Epithelial cell of proximal tubule (primary cell): ENCODE measurements at places on chromosomes 12 and 14.

- peak; percentile 94 for DNase-seq
These were observed 13.0 kb upstream of the MFAP5 start for GRCh38 chr12:8675591-8676036.

DNA sequence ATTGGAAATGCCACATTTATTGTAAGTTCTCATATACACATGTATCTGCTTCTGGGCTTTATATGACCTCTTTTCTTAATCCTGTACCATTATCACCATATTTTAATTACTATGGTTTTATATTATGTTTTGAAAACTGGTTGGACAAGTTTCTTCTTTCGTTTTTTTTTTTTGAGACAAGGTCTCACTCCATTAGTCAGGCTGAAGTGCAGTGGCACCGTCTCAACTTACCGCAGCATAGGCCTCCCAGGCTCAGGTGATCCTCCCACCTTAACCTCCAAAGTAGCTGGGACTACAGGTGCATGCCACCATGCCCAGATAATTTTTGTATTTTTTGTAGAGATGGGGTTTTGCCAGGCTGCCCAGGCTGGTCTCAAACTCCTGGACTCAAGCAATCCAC is 44.6 kb downstream of the GALNT4 start:
- no peak for DNase-seq

DNA sequence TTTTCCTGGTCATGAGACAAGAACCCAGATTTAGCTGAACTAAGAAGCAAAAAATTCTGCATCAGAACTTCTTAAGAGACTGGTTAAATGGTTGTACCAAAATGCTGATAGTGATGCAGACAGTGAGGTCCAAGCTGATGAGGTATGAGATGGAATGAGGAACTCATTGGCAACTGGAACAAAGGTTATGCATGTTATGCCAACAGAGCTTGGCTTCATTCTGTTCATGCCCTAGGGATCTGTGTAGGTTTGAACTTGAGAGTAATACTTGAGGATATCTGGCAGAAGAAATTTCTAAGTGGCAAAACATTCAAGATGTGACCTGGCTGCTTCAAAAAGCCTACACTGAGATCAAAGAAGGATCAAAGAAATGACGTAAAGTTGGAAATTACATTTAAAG is 398.0 kb downstream of the FSCB start:
- DNase-seq, result no peak

DNA sequence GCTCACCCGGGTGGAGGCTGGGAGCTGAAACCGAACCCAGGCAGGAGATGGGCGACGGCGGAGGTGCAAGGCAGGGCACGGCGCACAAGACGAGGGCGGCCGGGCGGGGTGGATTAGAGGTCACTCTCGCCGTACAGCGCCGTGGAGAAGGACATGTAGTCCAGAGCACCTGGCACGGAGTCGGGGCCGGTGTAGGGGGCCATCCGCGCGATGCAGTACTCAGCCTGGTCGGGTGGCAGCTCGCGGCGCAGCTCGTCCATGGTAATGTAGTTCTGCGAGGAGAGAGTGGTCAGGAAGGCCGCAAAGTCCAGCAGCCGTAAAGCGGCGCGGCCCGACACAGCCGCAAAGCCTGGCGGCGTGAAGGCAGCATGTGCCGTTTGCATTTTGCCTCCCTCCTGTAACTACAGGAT is 81.9 kb upstream of the ZFP36L1 start:
- DNase-seq, result no peak

DNA sequence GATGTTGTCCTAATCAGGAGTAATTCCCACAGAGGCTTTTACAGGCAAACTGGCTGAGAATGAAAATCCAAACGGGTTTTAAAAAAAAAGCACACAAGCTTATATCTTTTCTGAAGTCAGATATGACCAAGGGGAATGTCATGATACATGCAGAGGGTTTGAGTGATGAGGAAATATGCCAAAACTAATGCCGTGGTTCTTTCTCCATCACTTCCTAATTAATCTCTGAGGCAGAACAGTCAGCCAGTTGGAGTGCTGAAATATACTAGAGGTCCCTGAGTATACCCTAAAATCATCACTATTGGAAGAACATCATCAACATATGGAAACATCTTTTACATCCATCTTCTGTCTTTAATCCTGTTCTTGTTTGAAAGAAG is 160.8 kb upstream of the FAR2 start:
- no peak for DNase-seq

GRCh38 chr12:125634813-125635212 is 569.6 kb downstream of the AACS start:
- DNase-seq, result no peak

DNA sequence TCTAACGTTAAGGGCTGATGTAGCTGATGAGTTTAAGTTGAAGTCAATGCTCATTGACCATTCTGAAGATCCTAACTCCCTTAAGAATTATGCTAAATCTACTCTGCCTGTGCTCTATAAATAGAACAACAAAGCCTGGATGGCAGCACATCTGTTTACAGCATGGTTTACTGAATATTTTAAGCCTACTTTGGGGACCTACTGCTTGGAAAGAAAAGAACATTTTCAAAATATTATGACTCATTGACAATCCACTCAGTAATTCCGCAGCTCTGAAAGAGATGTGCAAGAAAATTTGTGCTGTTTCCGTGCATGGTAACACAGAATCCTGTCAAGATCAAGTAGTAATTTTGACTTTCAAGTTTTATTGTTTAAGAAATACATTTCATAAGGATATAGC is 35.0 kb upstream of the NAV3 start:
- no peak for DNase-seq

- no peak for DNase-seq
These were observed 138.9 kb downstream of the TSPAN9 start for GRCh38 chr12:3216097-3216496.

GRCh38 chr12:124720681-124721500 is 142.8 kb downstream of the SCARB1 start:
- DNase-seq, result peak; percentile 82

DNA sequence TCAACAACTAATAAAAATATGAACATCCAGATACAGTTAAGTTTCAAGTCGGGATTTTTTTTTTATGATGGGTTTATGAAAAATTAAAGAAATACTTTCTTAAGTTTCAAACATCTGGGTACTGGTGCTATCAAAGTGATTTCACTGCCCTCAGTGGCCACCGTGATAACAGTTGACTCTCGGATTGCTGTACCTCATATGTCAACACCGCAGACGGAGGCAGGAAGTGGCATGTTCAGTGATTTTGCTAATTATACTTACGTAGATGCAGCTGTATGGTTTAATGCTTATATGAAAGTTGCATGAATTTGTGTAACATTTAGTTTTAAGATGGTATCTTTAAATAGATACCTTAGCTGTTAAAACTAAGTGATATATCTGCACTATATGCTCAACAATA is 20.8 kb upstream of the FBLN5 start:
- no peak for DNase-seq

GRCh38 chr12:111216387-111217159 is 152.3 kb downstream of the PHETA1 start:
- no peak for DNase-seq

GRCh38 chr14:53391631-53392285 is 238.6 kb upstream of the DDHD1 start:
- DNase-seq, result peak; percentile 23

DNA sequence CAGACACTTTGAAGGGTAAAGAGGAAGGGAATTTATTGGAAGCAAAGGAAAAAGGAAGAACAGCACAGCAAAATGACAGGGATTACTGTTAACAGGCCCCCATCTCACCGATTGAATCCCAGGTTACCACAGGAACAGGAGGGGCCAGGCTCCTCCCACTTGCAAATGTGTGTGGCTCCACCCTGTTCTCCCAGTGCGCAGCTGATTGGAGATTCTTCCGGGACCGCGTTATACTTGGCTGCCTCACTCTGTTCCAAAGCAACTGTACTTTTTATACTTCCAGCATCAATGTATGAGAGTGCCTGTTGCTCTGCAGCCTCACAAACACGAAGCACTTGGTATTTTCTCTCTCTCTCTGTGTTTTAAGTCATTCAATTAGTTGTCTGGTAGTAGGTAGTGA is 273.6 kb upstream of the MDGA2 start:
- DNase-seq, result no peak

- DNase-seq, result no peak
These were observed 35.4 kb downstream of the CMKLR1 start for GRCh38 chr12:108303703-108304102.

GRCh38 chr14:101843665-101844064 is 82.2 kb downstream of the PPP2R5C start:
- DNase-seq, result no peak

- no peak for DNase-seq
These were observed 1.2 kb upstream of the NOP2 start for GRCh38 chr12:6569312-6569711.

- DNase-seq, result no peak
These were observed 1.2 kb upstream of the CLEC2B start for GRCh38 chr12:9870286-9870866.

DNA sequence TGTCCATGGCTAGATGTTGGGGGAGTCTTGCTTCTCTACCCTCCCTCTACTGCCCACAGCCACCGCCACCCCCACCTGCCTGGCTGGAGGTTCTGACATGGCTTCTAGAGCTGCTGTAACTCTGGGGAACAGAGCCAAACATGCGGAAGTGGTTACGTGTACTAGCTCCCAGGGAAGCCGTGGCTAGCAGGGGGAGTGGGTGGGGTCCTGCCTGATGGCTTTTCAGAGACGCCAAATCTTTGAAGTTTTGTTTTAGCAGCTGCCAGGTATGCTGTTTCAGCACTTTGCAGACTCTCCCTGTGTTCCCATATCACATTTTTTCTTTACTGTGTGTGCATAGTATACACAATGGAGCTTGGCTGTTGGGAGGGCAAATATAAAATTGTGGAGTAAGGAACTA is 150.3 kb downstream of the TGFB3 start:
- no peak for DNase-seq

DNA sequence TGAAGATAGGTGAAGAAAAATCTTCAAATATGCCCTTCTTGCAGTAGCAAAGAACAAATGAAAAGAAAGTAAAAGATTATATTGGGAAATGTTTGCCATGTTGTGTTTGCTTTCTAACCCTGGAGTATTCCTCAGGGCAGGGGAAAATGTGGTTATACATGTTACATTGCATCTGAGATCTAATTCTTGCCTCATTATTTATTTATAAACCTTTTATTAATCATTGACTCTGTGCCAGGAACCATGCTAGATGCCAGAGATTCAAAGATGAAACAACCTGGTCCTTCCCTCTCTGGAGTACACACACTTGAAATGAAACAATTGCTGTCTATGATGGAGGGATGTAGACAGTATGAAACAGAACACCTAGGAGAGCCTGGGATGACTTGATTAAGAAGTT is 128.1 kb upstream of the HMGA2 start:
- DNase-seq, result no peak

DNA sequence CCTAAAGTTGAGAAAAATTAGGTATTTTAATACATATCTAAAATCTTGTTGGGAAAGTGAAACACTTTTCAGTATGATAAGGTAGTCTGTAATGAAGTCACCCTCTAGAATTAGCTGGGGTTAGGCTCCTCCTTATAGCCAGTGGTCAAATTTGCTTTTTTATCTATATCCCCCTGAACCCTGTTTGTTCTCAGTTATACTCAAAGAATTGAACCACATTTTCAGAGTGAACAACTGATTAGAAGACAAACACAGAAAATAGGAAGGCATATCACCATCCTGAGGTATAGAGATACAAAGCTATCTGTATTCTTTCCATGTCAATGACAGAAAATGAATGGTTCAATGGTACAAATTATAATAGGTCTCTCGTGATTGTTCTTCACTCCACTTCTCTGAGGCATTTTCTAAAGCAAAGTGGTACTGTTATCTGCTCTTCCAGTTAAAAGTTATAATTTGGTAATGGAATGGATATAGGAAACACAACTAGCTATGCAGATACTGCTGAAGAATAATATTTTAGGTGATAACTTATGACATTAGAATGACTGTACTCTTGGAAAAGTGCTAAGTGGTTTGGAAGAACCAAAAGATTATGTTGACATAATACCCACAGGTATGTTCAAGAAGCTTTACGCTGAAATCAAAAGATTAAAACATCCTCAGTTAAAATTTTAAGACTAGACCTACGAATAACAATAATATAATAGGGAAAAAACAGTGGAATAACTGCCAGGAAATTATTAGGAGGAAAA is 27.6 kb downstream of the WASHC3 start:
- no peak for DNase-seq

GRCh38 chr12:115617391-115617790 is 660.1 kb downstream of the MED13L start:
- no peak for DNase-seq

DNA sequence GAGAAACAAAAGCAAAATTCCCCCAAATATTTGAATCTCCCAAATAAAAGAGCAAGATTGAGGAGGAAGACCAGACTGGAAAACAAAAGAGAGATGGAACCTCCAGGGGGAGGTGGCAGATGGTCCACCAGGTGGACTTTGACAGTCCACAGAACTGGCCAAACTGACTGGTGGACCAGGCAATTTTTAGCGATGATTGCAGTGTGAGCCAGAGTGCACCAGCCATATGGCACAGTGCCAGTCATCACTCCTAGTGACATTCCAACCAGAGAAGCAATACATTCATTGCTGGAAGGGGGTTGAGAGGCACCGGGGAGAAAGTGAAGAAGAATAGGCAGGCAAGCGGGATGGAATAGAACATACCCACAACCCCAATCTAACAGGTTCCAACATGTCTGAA is 182.9 kb downstream of the EXOC5 start:
- DNase-seq, result no peak

GRCh38 chr14:102184316-102185035 is 44.8 kb downstream of the WDR20 start:
- DNase-seq, result no peak

- no peak for DNase-seq
These were observed 399.4 kb downstream of the C12orf75 start for GRCh38 chr12:105729926-105730325.

- DNase-seq, result no peak
These were observed 15.3 kb upstream of the NRXN3 start for GRCh38 chr14:78154827-78155226.

DNA sequence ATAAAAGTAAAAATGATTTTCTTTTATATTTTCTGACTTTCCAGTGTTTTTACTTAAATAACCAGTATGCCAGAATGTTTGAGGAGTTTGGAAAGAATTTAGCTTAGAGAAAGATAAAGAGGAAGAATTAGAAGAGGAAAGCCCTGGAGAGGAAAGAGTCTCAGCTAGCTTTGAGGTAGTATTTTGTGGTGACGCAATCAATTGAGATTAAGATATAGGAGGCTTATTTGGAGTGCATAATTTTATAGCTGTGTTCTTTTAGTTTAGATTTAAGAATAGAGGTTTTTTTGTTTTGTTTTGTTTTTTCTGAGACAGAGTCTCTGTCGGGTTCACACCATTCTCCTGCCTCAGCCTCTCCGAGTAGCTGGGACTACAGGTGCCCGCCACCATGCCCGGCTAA is 18.1 kb downstream of the CLEC2B start:
- DNase-seq, result no peak

GRCh38 chr14:93780813-93781400 is 7.4 kb downstream of the PRIMA1 start:
- DNase-seq, result no peak

GRCh38 chr12:96501908-96502307 is 12.5 kb downstream of the CFAP54 start:
- DNase-seq, result no peak

- no peak for DNase-seq
These were observed 2.1 kb downstream of the TDP1 start for GRCh38 chr14:89957791-89958190.

GRCh38 chr12:12986775-12987331 is 13.2 kb downstream of the HEBP1 start:
- DNase-seq, result no peak
